ENCODE measurements at places on chromosomes 1 and 21.
A peak's percentile ranks its signal among the peaks of the same experiment; 100 is the strongest.

- no peak for DNase-seq
Observed at GRCh38 chr1:90607736-90608135, 109.4 kb downstream of the BARHL2 start.

- DNase-seq: no peak
Observed at GRCh38 chr1:235759336-235759735, 107.4 kb downstream of the LYST start.

- DNase-seq: peak; percentile 28
Observed at GRCh38 chr1:222095606-222096475, 354.0 kb upstream of the DUSP10 start.

DNA sequence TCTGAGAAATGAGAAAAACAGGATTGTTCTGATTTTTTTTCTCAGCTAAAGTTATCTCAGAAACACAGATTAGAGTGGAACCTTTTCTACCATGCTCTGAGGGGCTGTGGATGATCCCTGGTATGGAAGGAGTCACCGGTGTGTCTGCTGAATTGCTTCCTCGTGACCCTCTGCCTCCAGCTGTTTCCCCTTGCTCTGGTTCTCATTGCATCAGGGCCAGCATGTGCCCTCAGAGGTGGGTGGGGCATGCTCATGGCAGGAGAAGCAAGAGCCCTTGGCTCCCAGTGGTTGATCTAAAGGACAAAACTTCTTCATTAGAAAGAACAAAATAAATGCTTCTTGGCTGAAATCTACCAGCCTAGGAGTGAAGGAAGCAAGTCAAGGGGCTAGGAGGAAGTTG lies 183.2 kb upstream of the HMCN1 start:
- no peak for DNase-seq

- DNase-seq: no peak
Observed at GRCh38 chr1:93244298-93245069, 64.0 kb downstream of the CCDC18 start.

DNA sequence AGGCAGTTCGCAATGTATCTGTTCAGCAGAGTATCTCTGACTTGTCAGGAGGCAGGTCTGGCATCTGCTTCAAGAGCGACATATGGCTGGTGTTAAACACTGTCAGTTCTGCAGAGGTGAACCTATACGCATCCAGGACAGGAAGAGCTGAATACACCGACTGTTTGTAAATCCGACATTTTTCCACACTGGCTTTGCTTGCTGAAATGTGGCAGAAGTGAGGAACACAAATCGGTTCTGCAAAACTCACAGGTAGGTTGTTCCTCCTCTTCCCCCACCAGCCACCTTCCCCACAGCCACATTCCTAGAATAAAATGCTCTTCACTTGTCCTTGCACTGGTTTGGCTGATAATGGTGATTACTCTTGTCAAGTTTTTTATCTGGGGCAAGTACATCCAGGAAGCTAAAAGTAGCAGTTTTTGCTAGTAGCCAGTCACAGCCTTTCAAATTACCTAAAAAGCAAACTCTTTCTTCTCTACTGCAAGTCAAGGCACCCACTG lies 289.2 kb downstream of the GRIK1 start:
- no peak for DNase-seq

DNA sequence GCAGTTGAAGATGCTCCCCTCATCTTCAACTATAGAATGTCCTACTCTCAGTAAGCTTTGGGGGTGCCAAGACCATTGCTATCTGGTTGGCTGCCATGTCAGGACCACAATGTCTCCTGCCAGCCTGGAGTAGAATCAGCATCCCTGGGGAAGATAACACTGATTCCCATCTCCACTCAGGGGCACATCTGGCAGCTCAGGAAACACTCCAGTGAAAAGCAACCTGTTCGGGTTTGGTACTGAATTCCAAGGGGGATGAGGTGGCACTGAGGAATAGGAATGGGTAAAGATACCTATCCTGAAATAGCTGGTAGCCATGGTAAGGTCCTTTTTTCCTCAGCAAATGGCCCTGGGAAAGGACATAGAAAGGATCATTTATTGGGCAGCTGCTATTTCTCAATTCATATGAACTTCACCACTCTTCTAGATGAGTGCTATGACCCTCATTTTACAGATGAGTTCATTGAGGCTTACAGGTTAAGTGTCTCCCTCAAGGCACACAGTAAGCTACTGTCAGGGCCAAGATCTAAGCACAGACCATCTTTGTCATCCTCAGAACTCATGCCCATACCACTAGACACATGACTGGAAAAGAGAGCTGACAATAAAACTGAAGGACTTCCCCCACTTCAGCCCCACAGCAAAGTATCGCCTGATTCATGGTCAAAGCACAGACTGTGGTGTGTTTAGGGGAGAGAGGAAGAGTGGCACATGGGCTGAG lies 31.4 kb downstream of the AK2 start:
- DNase-seq: no peak

GRCh38 chr1:212916481-212917133 lies 33.7 kb upstream of the VASH2 start:
- no peak for DNase-seq

GRCh38 chr1:70043804-70044203 lies 161.6 kb downstream of the LRRC40 start:
- no peak for DNase-seq

- no peak for DNase-seq
Observed at GRCh38 chr1:41726899-41727748, 191.6 kb downstream of the HIVEP3 start.

GRCh38 chr21:20424943-20425342 lies 573.3 kb upstream of the NCAM2 start:
- DNase-seq: no peak

- DNase-seq: no peak
Observed at GRCh38 chr1:229035054-229035747, 235.7 kb upstream of the RAB4A start.

DNA sequence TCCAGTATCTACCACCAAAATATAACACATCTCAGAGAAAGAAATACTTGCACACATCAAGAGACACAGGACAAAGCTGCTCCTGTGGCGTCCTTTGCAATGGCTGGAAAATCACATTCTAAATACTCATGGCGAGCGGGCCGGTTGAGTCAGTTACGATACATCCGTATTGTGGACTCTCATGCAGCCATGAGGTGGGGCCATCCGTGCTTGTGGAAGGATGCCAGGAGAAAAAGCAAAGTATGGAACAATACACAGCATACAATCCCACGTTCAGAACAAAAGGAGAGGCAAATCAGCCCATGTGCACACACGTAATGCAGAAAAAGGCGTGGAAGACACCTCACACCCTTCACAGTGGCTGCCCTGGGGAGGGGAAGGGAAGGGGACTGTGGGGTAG lies 13.1 kb downstream of the ATP13A2 start:
- DNase-seq: no peak

DNA sequence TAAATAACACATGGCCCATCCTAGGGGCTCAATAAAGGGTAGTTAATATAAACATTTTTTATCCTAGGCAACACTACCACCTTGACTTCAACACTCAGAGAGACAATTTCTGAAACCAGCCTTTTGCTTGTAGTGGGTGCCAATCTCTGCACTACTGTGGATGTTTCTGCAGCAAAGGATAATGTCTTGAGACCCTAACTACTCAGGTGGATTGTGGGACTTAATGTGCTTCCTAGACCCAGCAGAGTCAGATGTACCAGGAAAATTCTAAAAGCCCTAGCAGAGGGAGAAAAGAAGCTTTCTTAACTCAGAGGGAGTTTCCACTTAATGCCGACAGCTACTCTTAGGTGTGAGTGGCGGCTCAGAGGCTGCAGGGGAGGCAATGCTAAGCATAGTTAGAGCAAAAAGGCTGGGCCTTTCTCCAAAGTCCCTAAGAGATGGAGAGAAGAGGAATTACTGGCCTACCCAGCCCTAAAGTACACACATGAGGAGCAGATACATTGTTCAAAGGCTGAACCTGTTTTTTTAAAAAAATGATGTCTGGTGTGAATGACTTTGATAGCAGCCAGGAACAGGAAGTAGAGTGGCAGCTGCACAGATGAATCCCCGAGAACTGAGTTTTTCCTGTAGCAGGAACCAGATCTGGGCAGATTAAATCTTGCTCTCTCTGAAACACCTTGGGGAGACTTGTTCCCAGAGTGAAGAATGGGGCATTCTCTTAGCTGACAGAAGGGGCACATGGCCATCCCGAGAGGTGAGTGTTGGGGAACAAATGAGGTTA lies 33.5 kb upstream of the ABCD3 start:
- DNase-seq: no peak

GRCh38 chr1:5901841-5902240 lies 90.4 kb downstream of the NPHP4 start:
- no peak for DNase-seq

- no peak for DNase-seq
Observed at GRCh38 chr1:79711001-79711431, 704.5 kb upstream of the ADGRL4 start.

DNA sequence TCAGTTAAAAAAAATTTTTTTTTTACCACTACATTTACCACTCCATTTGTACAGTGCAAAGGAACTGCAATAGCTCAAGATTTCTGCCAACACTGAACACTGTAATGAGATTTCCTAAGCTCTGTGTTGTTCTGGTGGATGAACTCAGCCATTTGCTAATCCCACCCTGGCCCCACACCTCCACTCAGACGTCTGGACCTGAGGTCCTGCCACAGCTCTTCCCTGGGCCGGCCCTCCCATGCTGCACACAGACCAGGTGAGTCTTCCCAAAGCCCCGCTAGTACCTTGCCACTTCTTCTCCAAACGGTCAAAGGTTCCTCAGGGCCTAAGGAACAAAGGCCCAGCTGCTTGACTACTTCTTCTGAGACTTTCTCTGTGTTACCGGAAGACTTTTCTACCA lies 56.4 kb downstream of the SLC45A1 start:
- DNase-seq: no peak

- no peak for DNase-seq
Observed at GRCh38 chr1:203306965-203307541, 1.7 kb downstream of the BTG2 start.

DNA sequence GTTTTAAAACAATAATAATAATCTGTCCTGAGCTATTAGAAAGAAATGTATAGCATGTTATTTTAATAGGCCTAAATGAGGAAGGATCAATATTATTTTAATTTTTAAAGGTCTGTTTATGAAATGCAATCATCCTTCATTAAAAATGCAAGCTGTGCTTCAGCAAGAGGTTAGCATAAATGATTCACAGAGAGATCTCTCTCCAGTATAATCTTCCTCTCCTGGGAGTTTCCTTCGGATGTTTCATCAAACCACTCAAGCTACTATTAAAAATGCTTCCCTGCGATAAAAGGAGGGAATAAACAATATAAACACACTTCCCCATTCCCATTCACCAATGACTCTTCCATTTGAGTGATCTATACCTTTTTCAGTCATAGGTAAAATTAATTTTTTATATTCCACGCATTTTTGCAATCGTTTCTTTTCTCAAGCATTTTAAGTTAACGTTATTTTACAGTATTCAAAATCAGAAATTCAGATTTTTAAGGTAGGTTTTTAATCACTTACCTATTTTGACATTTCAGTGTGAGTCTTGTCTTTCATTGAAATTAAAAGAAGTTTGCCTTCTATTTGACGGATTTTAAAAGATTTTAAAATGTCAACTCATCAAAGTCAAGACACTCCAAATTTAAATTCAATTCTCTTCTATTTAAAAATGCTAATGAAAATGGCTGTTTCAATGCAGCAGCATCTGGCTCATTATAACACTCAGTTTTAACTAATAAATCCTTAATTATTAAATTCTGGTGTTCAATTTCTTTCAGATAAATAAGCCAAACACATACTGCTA lies 64.3 kb downstream of the RERE start:
- DNase-seq: no peak

- no peak for DNase-seq
Observed at GRCh38 chr1:164226977-164227376, 332.0 kb upstream of the PBX1 start.

GRCh38 chr1:67882196-67882958 lies 49.1 kb upstream of the GNG12 start:
- no peak for DNase-seq

GRCh38 chr1:33017175-33017574 lies 19.5 kb downstream of the AK2 start:
- DNase-seq: no peak

GRCh38 chr1:98963064-98963758 lies 41.5 kb downstream of the PLPPR5 start:
- no peak for DNase-seq

GRCh38 chr1:115594600-115594999 lies 47.2 kb upstream of the VANGL1 start:
- no peak for DNase-seq

GRCh38 chr1:15507278-15507677 lies 16.7 kb downstream of the CASP9 start:
- no peak for DNase-seq

- no peak for DNase-seq
Observed at GRCh38 chr1:181486098-181486420, 2.7 kb downstream of the CACNA1E start.

DNA sequence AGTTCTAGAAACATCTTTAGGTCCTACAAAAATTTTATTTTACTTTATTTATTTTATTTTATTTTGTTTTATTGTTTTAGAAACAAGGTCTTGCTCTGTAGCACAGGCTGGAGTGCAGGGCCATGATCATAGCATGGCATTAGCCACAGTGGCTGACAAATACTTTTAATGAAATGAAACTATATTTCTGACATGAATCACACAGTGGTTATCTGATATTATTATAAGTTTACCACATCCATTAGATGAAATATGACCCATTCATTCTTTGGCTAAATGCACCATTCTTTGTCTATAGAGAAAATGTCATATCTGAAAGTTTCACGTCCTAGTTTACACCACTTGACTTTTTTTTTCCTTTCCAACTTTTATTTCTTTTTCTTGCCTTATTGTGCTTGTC lies 613.4 kb upstream of the ADAMTS5 start:
- no peak for DNase-seq

DNA sequence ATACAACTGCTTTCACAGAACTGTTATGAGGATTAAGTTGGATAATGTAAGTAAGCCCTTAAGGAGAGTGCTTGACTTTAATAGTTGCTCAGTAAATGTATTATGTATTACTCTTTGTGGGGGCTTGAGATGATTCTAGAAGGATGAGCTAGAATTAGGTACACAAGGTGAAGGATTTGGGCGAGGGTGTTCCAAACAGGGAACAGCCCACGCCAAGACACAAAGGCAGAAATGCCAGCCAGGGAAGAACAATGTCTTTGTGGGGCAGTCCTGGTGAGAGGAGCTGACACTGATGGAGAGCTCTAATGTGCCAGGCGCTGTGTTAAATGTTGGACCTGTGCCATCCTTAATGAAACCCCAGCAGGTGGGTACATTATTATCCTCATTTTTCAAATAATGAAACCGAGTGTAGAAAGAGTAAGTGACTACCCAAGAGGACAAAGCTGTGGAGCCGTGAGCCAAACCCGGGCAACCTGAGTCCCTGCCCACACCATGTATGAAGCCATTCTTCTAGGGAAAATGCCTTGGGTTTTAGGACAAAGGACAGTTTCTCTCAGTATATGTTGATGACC lies 362.4 kb downstream of the HHAT start:
- no peak for DNase-seq

DNA sequence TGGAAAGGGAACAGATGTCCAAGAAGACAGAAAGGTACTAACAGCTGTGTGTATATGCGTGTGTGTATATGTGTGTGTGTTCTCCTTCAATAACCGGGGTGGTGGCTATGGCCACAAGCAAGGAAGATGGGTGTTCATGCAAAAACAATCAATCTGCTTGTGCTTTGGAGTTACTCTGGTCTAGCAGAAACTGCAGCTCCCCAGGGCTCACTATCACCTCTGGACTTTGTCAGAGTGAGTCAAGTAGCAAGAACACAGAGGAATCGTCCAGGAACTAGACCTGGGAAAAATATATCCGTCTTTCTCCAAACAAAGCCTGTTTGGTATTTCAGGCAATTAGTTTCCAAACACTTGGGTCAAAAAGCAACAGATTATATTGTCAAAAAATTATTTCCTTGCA lies 68.6 kb downstream of the GNG12 start:
- no peak for DNase-seq

- DNase-seq: no peak
Observed at GRCh38 chr1:212186427-212187207, 98.6 kb upstream of the PPP2R5A start.
